ENCODE measurements at places on chromosomes 7 and 10. TPM values are rescaled to one million over a fixed set of nuclear protein-coding genes. Genes with fewer than 3 reads are reported as not detected.

- DNase-seq, result no peak
These were observed 230.9 kb downstream of the KLF6 start for GRCh38 chr10:3554121-3554522.

GRCh38 chr7:2884161-2884560 lies 40.1 kb upstream of the GNA12 start:
- no peak for DNase-seq

DNA sequence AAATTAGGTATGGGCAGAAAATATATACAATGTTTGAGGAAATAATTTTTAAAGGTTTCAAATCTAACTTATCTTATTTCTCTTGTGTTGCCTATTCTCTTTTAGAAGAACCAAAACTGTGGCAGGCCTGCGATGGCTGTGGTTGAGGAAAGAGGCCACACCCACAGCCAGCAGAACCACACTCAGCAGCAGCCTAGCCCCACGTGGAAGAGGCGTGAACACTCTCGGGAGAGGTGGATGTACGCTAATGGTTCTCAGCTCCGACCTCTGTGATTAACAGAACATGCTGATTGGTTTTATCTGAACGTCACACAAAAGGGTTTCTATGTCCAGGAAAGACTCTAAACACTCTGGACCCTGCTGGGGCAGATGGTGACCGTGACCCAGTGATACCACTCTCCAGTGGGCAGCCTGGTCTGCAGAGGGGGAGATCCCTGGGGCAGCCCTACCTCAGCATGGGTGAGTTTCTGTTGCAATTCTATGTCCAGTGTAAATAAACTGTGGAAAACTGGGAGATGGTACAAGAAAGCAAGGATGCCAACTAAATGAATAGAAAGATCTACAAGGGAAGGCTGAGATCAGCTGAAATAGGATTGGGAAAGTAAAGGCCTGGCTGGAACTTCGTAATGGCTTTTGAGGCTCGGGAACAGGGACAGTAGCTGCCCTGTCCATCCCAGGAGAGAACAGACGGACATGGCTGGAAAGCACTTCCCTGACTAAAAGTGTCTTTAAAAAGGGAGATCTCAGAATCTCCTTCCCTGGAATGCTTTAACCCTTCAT lies 26.6 kb downstream of the DIP2C start:
- no peak for DNase-seq

RNLS gene
- 5.0 TPM for polyA plus RNA-seq

DNA sequence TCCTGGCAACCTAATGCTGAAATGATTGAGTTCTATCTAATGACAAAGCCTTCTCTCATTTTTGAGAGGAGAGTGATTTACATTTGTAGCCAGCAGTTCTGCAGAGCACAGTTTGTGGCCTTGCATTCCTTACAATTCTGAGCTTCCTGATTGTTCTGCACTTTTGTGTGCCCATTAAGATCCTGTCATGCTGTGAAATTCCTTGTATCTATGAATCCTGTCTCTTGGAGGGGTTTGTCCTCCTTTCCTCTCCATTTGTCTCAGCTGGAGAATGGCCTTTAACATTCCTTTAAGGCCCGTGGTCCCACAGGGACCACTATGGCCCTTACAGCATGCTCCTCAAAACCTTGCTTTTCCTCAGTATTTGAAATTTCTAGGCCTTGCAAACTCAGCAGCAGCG lies 10.4 kb downstream of the KLHL7 start:
- no peak for DNase-seq

HECW1 gene
- 0.10 TPM for polyA plus RNA-seq

- DNase-seq, result no peak
These were observed 293.1 kb downstream of the GRM8 start for GRCh38 chr7:126959649-126960048.

- DNase-seq, result peak; percentile 15
These were observed 11.7 kb downstream of the C1QL3 start for GRCh38 chr10:16509996-16510395.

CPA1 gene
- not detected for polyA plus RNA-seq

DNA sequence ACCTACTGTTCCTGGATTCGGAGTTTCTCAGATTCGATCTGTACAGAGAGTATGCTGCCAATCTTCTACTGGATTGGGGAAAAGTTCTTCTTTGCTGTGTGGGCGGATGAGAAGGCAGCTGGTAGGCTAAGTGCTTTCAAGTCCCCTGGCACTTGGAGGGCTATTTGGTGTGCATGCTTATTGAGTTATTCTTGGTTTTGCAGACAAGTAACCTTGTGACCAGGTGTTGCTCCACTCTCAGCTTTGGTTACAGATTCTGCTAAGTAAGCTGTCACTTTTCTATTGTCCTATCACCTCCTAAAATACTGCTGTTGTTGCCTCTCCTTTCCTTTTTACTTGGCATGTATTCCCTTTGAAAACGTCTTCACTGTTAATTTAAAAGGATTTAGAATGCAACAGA lies 1375.1 kb upstream of the LRRTM3 start:
- no peak for DNase-seq

DNA sequence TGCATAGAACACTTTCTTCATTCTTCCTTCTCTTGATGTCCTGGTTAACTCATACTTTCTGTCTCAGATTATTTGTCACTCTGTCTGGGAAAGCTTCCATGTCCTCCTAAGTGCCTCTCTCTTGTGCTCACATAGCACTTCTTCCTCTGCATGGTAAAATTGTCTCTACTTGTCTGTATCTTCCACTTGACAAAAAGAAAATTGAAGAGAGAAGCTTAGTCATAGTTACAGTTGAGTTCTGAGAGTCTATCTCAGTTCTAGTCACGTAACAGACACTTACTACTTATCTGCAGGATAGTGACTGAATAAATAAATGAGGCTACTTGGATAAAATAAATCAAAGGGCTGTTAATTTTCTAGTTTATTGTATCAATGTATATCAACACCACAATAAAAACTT lies 458.1 kb downstream of the HTR7 start:
- DNase-seq, result no peak

DNA sequence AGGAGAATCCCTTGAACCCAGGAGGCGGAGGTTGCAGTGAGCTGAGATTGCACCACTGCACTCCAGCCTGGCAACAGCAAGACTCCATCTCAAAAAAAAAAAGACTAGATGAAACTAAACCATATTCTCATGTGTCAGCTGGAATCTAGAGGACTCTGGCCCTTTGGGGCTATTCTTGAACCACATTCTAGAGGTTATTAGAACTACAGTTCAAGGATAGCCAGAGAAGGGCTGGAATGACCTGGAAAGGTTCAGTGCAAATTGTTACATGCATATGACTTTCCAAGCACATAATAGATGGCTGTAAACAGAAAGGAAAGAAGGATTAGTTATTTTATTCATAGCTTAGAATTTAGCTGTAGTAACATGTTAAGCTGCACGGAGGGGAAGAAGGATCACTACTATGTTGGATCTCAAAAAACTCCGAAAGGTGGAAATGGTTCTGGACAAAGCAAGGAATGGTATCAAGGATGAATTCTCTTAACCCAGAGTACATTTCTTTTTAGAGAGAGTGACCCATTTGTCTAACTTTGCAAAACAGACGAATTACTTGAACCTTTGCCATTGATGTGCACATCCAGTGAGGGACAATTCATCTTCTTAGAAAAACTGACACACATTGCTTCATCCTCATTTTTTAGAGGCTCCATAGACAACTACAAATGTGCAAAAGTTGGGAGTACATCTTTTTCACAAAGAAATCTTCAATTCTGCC lies 124.0 kb upstream of the SAMD8 start:
- no peak for DNase-seq

ANXA8 gene
- polyA plus RNA-seq, result 481 TPM

Data from foreskin keratinocyte (primary cell).